ENCODE measurements at places on chromosomes 12 and 14.

DNA sequence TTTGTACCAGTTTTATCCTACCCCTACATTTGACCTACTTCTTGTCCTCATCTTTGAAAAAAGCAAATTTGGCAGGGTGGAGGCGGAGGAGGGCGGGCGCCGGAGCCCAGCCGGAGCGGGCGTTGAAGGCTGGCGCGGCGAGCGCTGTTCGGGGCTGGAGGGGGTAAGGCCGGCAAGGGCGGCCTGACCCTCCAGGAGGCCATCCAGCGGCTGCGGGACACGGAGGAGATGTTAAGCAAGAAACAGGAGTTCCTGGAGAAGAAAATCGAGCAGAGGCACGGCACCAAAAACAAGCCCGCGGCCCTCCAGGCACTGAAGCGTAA lies 27.2 kb downstream of the FBXO34 start:
- DNase-seq: no peak

- peak; percentile 23 for DNase-seq
Measured at GRCh38 chr12:64714551-64714968, 44.6 kb downstream of the GNS start.

DNA sequence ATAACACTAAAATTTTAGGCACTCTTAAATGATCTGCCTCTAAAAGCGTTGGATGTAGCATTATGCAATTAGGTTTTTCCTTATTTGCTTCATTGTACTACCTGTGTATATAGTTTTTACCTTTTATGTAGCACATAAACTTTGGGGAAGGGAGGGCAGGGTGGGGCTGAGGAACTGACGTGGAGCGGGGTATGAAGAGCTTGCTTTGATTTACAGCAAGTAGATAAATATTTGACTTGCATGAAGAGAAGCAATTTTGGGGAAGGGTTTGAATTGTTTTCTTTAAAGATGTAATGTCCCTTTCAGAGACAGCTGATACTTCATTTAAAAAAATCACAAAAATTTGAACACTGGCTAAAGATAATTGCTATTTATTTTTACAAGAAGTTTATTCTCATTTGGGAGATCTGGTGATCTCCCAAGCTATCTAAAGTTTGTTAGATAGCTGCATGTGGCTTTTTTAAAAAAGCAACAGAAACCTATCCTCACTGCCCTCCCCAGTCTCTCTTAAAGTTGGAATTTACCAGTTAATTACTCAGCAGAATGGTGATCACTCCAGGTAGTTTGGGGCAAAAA lies 4.1 kb downstream of the CDKN1B start:
- no peak for DNase-seq

- no peak for DNase-seq
Measured at GRCh38 chr14:38129705-38130104, 78.0 kb upstream of the SSTR1 start.

DNA sequence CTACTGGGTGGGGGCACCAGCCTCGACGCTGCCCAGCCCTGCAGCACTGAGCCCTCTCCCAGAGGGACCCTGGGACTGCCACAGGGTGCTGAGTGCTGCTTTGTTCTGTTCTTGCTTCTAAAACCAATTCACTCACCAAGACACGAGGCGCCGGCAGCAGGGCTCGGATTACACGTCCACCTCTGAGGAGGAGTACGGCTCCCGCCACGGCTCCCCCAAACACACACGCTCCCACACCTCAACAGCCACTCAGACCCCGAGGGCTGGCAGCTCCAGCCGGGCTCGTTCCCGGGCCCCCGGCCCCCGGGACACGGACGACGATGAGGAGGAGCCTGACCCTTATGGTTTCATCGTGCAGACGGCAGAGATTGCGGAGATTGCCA lies 24.3 kb downstream of the CEP170B start:
- no peak for DNase-seq

- DNase-seq: no peak
Measured at GRCh38 chr12:4156317-4156716, 117.2 kb upstream of the CCND2 start.

GRCh38 chr14:51157012-51157411 lies 62.1 kb upstream of the TRIM9 start:
- DNase-seq: no peak

DNA sequence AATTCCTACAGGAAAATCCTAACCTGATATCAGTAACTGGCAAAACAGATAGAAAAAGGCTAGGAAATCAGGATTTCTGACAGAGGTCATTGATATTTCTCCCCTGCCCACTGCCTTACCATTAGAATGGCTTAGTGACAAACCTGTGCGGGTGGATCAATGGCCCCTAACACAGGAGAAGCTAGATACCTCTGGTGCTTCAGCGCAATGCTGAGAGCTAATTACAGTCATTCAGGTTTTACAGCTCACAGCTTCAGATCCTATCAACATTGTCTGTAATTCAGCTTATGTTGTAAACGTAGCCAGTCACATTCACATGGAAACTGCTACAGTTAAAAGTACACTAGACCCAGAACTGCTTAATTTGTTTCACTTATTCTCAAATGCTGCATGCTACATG lies 17.4 kb upstream of the SLC10A1 start:
- no peak for DNase-seq

DNA sequence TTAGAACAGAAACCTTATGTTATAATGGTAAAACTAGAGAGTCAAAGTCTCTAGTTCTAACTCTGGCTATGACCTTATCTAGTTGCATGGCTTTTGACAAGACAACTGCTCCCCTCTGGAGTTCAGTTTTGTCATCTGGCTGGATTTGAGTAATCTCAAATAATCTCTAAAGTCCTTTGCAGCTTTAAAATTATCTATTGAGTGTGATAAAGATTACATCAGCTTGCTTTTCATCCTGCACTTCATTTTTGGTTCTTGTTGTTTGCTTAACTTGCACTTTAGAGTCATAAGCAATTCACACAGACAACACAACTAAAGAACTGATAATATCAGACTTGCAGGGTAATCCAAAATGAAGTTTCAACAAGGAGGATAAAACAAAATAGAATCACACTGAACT lies 2.3 kb downstream of the AKAP5 start:
- no peak for DNase-seq

DNA sequence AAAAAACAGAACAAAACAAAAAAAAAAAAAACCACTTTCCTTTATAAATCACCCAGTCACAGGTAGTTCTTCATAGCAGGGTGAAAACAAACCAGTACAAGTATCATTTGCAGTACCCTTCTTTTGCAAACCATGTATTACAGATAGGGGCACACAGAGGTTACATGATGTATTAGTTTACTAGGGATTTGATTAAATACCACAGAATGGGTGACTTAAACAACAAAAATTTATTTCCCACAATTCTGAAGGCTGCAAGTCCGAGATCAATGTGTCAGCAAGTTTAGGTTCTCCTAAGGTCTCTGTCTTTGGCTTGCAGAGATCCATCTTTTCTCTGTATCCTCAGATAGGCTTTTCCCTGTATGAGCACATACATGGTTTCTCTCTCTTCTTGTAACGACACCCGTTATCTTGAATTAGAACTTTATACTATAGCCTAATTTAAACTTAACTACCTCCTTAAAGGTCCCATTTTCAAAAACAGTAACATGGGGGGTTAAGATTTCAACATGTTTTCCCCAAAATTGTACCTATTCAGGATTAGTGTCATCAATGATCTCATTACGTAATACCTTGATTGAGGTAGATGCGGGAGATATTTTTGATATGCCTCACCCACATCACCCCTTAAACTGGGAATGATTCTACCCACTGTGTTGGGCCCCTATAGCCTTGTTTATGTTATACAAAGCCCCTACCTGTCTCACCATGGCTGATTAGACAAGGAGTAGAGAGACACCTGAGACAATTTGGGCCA lies 3.5 kb upstream of the CEP128 start:
- no peak for DNase-seq

DNA sequence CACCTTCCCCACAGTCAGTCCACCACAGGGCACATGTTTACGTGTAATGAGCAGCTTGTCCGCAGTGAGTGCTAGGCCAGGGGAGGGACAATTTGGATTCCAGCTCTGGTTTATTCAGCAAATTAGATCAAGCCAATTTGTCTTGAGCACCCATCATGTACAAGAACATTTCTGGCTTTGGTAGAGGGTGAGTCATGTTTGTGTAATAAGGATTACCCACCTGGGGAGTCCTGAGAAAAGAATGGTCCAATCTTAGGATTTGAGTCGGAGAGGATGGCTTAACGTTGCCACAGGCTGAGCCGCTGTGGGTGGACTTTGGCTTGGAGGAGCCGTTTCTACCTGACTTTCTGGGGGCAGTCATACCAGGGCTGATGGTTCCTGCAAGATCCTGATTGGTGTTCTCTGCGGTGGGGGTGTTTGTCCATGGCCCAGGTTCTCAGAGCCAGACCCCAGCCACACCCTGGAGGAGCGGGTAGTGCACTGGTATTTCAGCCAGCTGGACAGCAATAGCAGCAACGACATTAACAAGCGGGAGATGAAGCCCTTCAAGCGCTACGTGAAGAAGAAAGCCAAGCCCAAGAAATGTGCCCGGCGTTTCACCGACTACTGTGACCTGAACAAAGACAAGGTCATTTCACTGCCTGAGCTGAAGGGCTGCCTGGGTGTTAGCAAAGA lies 143.7 kb downstream of the SMOC1 start:
- no peak for DNase-seq

DNA sequence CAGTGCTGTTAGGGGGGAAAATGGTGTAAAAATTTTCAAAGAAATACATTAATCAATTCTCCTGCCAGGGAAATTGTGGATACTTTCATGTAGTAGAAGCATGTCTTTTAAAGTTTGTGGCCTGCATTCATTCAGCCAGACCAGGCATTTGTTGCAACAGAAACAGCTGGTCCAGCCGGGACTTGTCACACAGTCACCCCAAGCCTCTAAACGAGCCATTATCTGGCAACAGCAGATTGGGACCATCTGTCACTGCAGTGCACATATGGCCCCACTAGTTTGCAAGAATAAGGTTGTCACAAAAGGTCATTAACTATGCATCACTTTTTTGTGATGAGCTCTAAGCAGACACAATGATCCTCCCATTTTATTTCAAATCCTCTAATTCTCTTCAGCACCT lies 193.9 kb downstream of the PHLDA1 start:
- no peak for DNase-seq

DNA sequence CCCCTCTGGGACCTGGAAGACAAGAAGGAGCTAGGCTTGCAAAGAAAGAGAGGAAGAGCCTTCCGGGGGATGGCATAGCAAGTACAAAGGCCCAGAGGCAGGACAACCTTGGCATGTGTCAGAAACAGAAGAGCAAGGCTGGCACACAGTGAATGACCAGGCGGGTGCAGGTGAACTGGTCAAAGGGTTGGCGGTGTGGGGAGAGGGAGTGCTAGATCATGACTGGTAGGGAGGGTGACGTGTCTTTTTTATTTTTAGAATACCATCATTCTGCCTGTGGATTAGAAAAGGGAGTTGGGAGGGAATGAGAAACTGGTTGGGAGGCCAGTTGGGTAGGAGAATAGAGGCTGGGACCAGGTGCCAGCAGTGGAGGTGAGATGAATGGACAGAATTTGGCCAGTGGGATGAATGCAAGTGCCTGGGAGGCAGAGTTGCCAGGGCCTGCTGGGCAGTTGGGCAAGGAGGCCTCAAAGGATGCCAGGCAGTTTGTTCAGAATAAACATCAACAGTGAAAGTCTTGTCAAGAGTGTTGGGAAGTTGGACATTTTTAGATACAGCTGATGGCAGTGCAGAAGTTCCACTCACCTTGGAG lies 168.3 kb downstream of the CACNA1C start:
- no peak for DNase-seq

All from GM12878 (cell line).